ENCODE measurements at places on chromosomes 2 and 18.

GRCh38 chr2:175097297-175097696 lies 70.7 kb downstream of the ATF2 start:
- DNase-seq, result no peak

GRCh38 chr2:36300697-36301096 lies 54.9 kb upstream of the CRIM1 start:
- DNase-seq, result no peak

DNA sequence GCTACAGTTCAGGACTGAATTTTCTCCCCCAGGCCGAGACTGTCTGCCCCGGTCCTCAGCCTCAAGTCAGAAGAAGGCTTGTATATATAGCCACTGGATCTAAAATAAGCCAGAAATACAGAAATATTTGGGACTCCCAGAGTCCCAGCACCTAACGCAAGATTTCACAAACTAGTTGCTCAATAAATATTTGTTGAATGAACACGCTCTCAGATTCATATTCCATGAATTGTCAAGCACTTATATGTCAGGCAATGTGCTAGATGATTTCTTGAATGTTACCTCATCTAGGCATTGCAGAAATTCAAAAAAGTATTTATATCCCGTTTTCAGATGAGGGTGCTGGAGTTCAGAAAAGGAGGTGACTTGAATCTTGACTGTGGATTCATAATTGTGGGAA lies 163.7 kb upstream of the KLHL29 start:
- no peak for DNase-seq

DNA sequence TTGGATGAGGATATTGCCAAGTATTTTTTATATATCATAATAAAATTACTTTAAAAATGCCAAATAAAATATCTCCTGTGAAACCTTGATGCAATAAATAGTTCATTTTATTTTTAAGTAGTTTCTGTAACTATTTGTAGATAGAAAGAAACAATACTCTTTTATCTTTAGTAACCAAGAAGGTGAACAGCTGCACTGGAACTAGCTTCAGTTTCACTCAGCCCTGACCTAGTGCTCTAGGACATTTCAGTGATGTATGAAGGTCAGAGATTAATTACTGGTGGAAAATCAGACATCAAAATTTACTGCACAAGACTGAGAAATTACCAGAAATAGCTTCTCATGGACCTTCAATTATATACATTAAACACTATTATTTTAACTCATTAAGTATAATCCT lies 1305.0 kb downstream of the CNTNAP5 start:
- no peak for DNase-seq

GRCh38 chr2:231336236-231336635 lies 59.3 kb upstream of the B3GNT7 start:
- DNase-seq, result no peak

- peak; percentile 98 for DNase-seq
Observed at GRCh38 chr2:74178211-74179062, at the start of gene MOB1A. Gene MOB1A (minus strand): TSS chr2:74178879. CDS start chr2:74178674, 205 bp downstream.

DNA sequence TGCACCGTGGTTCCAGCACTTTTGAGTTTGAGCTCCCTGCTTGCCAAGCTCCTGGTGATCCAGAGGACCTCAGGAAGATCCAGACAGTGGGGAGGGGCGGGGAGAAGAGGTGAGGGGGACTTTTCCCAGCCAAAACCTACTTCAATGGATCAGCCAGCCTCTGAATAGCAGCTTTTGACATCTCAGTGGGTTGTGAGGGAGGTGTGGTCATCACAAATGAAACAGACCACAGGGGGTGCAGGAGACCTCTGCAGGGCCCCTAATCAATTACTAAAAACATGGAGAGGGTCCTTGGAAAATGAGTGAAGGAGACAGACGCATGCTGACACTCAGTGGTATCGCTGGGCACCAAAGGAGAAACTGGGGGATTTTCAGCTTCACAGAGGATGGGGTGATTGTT lies 372.7 kb downstream of the ZNF521 start:
- DNase-seq, result no peak

DNA sequence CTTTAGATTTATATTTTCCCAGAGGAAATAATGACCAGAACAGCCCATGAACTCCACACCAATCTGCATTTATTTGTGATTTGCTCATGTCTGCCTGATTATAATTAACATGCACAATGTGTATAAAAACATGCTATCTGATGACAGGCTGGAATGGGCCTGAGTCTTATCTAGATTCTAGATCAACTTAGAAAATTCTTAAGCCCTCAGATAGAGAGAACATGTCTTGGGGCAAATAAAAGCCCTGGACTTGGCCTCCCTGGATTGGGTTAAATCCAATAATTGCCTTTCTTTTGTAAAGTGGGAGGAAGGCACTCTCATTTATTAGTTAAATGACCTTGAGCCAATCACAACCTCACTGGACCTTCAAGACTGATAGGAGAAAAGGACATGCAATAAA lies 61.8 kb downstream of the EVA1A start:
- no peak for DNase-seq

GRCh38 chr2:196136151-196136550 lies 35.2 kb downstream of the STK17B start:
- DNase-seq, result no peak

GRCh38 chr2:170924969-170925368 lies 4.1 kb upstream of the GORASP2 start:
- no peak for DNase-seq

DNA sequence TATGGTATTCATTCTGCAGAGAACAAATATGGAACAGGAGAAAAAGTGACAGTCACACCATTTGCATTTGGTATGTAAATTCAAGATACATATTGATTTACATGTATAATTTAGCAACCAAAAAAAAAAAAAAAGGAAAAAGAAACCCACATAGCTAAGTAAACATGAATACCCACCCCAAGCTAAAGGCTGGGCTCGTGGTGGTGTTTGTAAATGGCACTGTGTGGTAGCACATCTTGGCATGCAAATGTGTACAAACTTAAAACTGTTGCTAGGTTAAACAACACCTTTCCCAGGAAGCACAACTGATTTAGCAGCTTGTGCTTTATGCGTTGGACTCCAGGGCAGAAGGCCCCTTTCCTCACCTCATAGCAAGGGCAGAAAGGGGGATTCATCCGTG lies 481.1 kb upstream of the CELF4 start:
- no peak for DNase-seq

DNA sequence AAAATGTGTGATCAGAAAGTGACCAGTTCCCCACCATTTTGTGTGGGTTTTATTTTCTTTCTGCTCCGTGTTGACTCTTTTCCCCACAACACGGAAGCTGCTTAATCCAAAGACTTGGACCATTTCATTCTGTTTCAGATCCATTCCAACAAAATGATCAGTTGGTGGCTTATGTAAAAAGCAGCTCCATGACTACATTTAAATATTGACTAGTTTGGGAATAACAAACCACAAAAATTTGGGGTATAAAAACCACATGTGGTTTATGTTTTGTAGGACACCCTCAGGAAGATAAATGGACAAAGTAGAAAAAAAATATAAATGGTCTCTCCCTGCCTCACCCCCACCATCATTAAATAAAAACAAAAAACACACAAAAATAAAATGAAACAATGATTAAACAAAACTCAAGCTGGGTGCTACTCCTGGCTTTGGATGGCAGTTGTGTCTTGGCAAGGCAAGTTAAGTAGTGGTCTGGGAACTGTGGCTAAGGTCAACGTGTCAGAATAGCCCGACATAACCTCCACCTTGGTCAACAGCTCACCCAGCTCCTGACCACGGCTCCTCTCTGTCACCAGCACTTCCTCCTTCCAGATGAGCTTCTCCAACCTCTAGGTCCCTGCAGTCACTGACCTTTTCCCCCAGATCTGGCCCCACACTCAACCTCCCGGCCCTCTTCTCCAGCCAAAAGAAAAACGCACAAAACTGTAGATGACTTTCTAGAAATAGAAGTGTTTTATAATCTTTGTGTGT lies 12.8 kb upstream of the WIPF1 start:
- DNase-seq, result no peak

DNA sequence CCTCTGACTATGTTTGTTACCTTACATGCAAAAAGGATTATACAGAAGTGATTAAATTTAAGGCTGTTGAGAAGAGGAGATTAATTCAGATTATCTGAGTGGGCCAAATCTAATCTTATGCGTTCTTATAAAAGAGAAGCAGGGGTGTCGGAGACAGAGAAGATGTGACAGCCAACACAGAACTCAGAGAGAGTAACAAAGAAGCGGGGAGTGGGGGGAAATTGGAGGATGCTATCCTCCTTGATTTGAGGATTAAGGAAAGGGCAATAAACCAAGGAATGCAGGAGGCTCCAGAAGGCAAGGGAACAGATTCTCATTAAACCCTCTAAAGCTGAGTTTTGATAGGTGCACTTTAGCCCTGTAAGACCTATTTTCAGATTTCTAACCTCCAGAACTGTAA lies 291.3 kb upstream of the REG3G start:
- DNase-seq, result no peak

- DNase-seq, result no peak
Observed at GRCh38 chr2:220894069-220894468, 678.0 kb downstream of the EPHA4 start.
